Caki2 (cell line): ENCODE measurements at places on chromosomes 2 and 18.

DNA sequence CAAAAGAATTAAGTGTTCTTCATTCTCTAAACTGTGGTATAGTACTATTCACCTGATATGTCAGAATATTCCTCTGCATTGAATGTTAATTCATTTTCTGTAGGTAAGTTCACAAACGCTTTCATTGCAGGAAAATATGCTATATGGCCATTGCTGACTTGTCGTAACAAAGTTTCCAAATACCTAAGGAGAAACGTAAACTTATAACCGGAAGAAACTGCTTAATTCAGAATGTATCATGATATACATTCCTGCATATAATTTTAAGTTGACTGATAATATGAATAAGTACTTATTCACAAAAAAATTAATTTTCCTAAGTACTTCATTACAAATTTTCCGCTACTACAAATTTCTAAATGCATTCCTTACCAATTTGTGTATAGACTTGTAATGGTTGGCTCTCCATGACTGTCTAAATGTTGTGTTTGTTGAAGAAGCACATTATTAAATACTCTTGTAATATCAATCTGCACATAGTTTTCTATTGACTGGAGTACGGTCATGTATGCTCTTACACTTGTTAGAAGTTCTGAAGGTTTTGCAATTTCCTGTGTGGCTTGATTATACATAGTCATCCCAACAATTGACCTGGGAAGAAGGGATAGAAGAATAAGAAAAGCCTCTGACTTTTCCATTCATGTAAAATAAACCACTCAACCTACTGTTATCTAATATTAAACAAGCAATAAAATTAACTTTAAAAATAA, 85.4 kb downstream of the NCKAP1 start:
- no peak for DNase-seq

DNA sequence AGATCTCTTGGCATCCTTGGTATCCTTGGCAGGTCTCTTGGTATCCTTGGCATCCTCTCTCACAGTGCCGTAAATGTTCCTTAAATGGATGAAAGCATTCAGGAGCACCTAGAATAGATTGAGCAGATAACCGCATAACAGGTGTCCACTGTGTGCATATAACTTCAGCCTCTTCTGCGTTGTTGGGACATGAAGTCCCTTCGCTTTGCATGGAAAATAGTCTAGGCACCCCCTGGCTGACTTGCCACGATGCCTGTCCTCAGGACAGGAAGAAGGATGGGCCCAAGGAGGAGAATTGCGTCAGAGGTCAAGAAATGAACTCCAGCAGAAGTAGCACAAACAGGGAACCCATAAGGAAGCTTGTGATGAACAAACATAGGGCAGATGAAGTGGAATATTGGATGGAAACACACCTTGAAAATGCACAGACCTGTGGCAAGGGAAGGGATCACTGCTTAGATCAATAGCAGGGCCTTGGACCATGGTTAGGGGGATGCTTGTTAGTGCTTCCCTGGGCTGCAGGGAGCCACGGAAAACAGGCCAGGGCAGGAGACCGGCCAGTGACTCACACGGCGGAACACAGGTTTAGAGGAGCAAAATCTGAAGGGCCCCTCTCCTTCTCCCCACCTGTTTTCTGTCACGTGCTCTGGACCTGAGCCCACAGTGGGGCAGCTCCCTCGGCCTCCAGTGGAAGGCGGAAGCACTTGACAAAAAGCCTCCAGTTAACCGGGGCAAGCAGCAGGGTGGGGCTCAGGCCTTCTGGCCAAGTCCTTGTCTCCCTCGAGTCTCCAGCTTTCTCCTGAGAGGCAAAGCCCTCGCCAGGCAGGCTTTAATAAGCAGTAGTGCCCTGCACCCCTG, 99.2 kb upstream of the ASAP2 start:
- no peak for DNase-seq

DNA sequence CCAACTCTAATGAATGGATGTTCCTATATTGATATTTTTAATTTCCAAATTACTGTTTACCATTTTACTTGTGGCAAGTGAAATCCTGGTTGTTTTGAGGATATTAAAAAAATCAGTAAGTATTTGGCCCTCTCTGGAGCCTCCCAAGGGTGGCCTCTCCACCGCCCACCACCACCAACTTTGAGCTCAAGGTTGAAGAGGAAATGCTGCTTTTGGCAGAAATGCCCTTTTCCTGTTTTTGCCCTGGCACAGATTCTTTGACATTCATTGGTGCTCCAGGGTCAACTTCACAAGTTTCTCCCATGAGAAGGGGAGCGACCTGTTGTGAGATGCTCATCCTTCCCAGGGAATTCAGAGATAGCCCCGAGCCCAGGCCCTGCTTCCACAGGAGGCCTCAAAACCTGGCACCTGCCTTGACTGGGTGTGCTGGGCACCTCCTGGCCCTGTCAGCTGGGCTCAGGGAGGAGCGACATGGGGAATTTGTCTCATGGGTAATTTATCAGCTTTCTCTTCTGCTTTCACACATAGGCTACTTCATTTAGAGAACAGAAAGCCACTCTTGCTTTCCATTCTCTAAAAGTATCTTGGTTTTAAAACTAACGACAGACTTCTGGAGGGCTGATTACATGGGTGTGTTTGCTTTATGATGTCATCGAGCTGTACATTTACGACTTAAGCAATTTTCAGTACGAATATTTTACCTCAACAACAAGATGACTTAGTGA, 6.9 kb downstream of the CD8A start:
- no peak for DNase-seq

- DNase-seq = no peak
Observed at GRCh38 chr2:174339561-174340399, 5.0 kb downstream of the SP9 start.

DNA sequence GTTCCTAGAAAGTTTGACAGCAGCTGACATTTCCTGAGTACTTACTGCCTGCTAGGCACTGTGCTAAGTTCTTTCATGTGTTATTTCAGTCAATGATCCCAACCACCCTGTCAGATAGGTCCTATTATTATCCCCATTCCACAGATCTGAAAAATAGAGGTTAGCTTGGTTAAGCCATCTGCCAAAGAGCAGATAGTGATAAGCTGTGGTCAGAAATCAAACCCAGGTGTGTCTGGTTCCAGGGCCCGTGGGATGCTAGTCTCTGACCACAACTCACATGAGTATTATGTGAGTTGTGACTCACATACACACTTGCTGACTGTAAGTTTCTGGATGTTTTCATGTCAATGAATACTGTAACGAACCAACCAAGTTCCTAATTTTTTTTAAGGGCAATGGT, 132.0 kb upstream of the APCDD1 start:
- no peak for DNase-seq

DNA sequence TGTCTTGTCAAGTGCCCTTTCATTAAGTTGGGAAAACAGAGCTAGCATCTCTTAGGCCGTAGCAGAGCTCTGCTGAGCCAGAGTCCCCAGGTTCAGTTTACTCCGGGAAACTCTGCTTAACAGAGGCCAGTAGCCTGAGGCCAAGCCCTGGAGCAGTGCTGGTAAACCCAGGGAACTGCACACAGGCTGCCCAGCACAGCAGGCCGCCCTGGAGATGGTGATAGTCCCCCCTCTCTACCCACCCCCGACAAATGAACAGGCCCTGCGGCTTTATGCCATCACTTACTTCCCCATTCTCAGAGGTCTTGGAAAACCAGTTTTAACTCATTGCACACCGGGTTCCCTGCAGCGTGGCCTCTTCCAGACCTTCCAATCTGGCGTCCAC, 3.5 kb downstream of the CNNM4 start:
- DNase-seq = peak; percentile 57

DNA sequence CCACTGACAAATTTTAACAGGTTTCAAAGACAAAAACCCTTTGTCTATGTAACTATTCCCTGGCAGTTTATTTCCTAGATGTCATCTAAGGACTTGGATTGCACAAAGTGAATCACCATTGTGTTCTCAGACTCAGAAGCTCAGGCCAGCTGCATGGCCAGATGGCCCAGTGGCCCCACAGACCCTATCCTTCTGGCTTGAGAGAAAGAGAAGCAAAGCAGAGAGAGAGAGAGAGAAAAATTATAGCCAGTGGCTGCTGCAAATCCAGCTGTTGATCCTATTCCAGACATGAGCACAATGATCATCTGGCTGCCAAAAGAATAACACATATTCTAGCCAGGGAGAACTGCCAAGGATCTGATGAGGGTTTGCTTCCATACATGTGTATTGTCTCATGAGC, 25.8 kb downstream of the CTLA4 start:
- DNase-seq = no peak

DNA sequence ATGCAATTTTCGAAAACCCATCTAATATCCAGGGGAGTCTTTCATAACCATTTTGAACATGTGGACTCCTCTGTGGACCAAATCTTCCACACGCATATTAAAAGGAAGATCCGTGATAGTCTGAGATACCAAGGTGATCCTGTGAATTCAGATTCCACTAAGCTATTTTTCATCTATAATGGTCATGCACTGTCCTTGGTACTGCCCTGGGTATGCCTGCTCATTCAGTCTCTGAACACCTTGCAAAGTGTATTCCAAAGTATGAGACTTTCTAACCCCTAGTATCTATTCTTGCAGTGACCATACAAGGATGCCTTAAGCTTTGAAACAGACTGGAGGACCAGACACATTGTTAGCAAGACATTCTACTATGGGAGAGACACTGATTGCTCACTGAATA, 217.6 kb upstream of the CCDC150 start:
- DNase-seq = no peak

GRCh38 chr2:239983004-239983778, 42.0 kb downstream of the NDUFA10 start:
- DNase-seq = no peak

GRCh38 chr2:25088817-25089516, 47.1 kb downstream of the EFR3B start:
- no peak for DNase-seq

- no peak for DNase-seq
Observed at GRCh38 chr2:168585700-168586099, 129.6 kb downstream of the CERS6 start.

- no peak for DNase-seq
Observed at GRCh38 chr2:9812945-9813311, 30.3 kb upstream of the TAF1B start.

GRCh38 chr2:191738667-191739066, 60.7 kb downstream of the NABP1 start:
- DNase-seq = no peak

DNA sequence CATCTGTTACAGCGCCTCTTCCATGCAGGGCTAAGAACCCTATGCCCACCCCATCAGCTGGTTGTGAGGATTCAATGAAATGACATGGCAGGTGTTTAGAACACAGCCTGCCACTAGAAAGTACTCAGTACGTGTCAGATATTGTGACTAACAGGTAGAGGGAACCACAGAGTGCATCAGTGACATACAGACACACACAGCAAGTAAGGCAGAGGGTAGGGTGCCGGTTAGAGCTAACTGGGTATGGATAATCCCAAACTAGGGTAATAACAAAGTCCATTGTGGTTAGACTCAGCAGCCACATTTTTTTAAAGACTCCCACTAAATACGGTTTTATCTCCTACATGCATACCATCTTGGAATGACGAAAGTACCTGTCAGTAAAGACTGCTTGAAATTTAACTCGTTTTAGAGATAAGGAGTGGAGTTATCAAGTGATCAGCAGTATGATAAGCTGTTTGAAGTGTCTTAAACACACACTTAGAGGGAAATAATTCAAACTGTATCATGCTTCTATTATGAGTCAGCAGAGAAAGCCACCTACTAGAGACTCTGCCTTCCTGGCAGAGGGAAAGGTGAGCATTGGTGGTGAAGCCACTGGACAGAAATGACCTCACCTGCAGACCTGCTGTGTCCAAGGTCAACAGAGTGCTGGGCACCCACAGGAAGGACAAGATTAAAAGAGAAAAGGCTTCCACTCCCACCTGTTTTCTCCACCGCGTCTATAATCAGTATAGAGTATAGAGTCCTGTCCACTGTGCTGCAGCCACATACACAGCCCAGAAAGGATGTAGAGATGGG, 20.6 kb downstream of the MPPE1 start:
- peak; percentile 61 for DNase-seq

DNA sequence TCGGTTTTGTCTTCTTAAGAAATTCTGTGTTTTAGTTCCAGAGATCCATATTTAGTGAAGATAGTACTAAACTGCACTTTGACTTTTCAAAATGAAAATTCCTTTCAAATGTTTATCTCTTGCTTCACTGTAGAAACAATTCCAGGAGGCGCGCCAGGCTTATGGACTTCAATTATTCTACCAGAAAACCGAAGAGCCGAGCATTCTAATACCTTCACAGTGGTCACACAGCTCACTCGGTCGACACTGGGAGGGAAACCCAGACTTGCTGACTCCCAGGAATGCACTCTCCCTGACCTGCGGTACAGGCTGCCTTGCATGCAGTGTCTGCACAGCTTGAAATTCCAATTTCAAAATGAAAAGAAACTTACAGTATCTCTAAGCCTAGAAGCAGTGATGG, 119.9 kb upstream of the PIEZO2 start:
- no peak for DNase-seq

- peak; percentile 79 for DNase-seq
Observed at GRCh38 chr2:73089270-73090030, 17.9 kb upstream of the SFXN5 start.

GRCh38 chr2:215829261-215829660, 184.1 kb downstream of the MREG start:
- no peak for DNase-seq

GRCh38 chr2:88114889-88115288, 13.0 kb downstream of the FABP1 start:
- no peak for DNase-seq

- DNase-seq = no peak
Observed at GRCh38 chr2:10327896-10328669, 25.4 kb downstream of the HPCAL1 start.

DNA sequence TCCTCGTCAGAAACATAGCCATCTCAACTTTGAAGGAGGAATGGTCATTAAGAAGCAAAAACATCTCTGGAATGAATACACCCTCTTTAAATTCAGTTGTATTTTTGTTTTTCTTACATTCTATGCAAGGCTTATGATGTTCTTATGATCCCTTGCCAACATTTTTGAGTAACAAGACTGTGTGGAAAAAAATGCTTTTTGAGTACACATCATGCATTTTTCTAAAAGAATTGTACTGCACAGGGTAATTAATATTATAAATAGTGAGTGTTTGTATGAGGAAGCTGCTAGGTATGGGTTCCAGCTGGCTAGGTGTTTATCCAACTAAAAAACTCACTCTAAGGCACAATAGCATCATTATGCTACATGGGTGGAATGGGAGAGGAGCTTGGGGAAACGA, 59.0 kb upstream of the SPATS2L start:
- DNase-seq = no peak

DNA sequence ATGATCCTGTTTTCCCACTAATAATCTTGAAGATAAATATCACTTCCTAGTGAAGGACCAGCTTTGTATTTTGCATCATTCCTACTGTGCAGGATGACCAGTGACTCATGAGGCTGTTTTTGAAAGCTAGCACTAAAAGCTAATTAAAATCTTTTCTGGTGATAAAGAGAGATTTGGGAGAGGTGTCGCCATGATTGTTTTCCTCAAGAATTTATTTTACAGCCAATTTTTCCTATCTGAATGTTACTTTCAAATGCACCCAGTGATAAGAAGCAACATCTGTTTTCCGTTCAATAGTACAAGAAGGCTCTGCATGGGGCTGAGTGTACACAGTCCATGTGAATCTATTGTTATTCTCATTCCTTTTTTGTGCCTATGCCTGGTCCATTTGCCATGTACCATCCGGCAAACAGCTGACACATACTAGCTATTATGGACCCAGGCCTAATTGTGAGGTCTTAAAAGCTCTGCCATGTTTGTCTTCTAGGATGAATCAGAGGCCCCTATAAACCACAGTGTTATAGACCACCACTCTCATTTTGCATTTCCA, 28.4 kb downstream of the MEIS1 start:
- no peak for DNase-seq
